Adipocyte (in vitro differentiated cells): ENCODE measurements at places on chromosomes 1 and 21.

GRCh38 chr1:157004806-157005205, 40.7 kb downstream of the ARHGEF11 start:
- peak; percentile 18 for DNase-seq

DNA sequence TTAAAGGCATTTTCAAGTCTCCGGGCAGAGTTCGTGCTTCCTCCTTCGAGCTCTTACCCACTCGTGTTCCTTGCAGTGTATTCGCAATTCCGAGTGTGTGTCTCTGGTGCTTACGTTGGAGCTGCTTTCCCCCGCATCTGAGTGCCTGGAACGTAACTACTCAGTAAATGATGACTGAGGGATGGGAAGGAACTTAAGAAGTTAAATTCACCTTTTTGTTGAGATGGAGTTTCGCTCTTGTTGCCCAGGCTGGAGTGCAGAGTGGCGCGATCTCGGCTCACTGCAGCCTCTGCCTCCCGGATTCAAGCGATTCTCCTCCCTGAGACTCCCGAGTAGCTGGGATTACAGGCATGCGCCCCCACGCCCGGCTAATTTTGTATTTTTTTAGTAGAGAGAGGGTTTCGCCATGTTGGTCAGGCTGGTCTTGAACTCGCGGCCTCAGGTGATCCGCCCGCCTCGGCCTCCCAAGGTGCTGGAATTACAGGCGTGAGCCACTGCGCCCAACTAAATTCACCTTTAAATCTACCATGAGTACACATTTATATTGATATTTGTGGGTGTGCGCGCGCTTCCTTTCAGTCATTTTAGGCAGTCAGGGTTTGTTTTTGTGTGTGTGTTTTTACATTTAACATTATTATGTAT, 837 bp downstream of the NDUFS5 start:
- no peak for DNase-seq

DNA sequence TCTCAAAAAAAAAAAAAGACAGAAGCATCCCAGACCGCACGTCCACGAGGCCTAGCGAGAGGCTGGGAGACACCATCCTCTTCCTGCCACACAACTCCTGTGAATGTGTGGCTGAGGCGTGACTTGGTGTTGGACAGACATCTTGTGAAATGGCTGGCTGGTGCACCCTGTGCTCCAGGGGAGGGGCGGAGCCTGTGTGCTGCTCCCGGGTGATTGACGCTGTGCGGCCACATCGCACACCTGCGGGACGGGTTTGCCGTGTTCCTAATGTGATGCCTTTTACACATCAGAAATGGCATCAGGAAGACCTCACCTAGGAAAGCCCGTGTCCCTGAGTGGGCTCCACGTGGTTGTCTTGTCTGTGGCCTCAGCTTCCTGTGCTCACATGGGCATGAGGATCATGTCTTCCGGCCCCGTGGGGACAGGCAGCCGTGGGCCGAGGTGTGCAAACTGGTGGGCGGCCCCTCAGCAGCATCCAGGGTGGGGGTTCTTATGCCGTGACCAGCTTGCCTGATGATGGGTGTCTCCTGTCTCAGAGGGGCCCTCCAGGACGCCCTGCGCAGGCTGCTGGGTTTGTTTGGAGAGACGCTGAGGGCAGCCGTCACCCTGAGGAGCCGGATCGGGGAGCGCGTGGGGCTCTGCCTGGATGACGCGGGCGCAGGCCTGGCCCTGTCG, 64.4 kb downstream of the PCNT start:
- no peak for DNase-seq

- DNase-seq = no peak
Measured at GRCh38 chr1:203381151-203381751, 30.3 kb upstream of the FMOD start.

DNA sequence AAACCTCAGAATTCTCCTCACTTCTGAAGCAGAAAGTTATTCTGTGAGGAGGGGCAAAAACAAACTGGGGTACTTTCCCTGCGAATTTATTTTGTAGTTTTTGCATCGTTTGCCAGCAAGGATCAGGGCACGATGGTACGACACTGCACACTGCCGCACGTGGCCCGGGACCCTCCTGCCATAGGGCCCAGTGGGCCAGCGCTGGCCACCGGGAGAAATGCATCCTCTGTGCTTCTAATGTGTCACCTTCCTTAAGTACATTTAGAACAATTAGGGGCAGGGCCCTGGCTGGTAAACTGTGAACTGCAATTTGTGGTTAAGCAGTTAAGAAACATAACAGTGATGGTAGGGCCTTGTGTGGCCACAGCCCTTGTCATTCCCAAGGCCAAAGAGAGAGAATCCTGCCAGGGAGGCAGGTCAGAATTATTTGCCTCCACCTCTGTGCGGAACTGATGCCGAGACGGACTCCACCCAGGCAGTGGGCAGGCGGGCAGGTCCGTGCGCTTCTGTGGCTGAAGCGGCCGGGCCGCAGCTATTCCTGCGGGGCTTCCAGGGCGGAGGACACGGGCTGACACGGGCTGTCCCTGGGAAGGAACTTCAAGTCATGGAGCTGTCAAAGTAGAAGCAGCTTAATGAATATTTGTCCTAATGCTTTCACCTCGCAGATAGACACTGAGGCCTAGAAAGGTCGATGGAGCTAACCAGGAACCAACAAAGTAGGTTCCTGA, 12.5 kb downstream of the GPR137B start:
- DNase-seq = no peak
